A172 (cell line): ENCODE measurements at places on chromosomes 7 and 10.

DNA sequence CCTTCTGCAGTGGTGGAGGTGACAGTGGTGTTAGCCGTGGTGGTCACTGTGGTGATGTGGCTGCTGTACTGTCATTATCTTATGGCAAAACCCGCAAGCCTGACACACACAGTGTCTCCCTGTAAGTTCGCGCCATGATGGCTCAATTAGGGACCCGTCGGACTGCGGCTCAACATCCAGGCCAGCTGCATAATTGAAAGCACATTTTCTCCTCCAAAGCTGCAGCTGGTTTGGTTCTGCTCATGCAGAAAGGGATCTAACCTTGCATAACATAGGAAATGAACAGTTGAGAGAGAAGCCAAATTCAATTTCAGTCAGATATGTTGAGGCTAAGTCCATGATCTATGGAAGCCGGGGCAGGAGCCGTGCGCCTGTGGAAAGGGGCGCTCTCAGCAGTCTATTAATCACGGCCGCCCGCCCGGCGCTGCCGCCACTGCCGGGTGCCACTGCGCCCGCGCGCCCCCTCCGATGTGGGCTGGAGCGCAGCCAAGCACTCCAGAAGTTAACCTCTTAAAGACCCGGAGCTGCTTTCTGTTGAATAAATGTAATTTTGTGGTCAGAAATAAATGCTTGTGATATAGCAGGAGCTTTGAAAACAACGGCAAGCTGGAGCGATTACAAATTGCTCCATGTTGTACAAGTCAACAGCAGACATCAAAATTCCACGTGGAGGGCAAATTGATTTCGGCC is 227.7 kb downstream of the CUX1 start:
- DNase-seq, result peak; percentile 62

GRCh38 chr7:14420768-14421167 is 431.3 kb upstream of the ETV1 start:
- no peak for DNase-seq

DNA sequence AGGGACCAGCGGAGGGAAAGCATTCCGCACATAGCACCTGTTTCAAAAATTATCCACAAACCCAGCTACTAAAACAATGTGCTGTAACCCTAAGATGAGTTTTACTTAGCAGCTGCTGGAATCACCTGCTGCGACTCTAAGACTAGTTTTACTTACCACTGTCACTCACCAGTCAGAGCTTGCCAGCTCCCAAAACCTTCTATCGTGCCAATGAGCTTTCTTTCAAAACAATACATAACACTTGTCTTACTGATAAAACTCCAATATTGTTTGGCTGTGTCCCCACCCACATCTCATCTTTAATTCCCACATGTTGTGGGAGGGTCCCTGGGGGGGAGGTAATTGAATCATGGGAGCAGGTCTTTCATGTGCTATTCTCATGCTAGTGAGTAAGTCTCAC is 18.4 kb downstream of the ST8SIA6 start:
- DNase-seq, result no peak

GRCh38 chr10:7886056-7886455 is 67.8 kb downstream of the TAF3 start:
- DNase-seq, result no peak

GRCh38 chr10:19843487-19843886 is 27.3 kb downstream of the PLXDC2 start:
- DNase-seq, result no peak

GRCh38 chr10:30742471-30742870 is 112.9 kb upstream of the LYZL2 start:
- DNase-seq, result no peak

- peak; percentile 27 for DNase-seq
These were observed 189.7 kb downstream of the TCF7L2 start for GRCh38 chr10:113139699-113140098.

DNA sequence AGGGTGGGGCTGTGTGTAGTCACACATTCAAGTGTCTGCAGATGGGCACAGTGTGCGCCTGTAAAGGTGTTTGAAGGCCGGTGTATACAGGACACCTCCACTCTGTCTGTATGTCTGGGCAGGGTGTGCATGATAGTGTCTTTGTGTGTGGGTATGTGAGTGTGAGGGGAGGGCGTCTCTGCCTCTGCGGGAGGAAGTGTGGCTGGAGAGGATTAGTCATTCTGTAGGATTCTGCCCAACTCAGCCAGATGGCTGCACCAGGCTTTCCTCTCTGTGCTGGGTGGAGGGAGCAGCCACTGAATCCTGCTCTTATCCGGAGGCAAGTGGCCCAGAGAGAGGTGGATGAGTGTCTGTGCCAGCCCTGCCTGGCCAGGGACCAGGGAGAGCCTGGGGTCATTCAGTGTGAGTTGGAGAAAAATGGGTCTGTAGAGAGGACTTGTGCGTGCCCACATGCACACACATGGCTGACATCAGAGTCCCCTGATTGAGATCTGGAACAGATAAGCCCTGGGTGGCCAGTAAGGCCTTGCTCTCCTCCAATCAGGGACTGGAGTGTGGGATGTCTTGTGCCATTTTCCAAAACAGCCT is 1.7 kb downstream of the SFXN3 start:
- peak; percentile 95 for DNase-seq

DNA sequence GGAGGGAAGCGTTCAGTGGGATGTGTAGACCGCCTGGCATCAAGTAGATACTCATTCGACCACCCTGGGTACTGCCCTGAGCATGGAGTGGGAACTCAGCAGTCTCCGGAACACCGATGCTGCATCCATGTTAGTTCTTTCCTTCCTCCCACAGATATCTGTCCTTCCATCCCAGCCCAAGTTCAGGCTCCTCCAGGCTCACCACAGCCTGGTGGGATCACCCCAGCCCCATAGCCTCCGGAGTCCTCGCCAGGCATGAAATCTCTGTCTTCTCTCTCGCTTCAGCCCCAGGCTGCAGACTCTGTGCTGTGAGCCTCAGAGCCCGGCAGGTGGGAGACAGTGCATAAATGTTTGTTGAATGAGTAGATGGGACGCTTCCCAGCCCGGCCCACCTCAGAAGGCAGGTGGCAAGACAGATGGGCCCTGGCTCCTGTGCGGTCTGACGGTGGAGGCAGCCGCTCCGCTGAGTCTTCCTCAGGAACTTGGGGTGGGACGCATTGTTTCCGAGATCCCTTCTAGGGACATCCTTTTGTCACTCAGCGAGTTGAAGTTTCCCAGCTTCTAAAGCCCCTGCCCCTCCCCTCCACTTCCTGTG is 42.9 kb downstream of the ELFN1 start:
- no peak for DNase-seq

GRCh38 chr7:37076668-37077067 is 352.4 kb upstream of the AOAH start:
- DNase-seq, result no peak

DNA sequence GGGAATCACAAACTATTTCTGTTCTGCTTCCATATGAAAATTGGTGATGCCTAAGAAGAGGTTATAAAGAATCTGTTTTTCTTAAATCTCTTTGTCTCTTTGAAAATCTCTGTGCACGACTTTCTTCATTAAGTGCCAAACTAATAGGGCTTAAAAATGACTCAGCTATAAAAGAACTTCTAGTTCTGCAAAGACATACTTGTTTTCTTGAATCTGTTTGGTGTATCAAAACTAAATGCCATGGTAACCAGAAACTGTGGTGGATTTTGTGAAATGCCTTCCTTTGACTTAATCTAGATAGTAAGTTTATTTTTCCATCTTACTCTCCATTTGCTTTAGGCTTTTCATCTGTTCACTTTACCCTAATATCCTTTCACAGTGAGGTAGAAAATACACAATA is 417.8 kb downstream of the PARD3 start:
- DNase-seq, result no peak
